ENCODE measurements at places on chromosomes 1 and 21.

GRCh38 chr1:54409156-54410142, 3.3 kb upstream of the SSBP3 start:
- DNase-seq: peak; percentile 45

GRCh38 chr1:213273546-213273945, 222.5 kb downstream of the RPS6KC1 start:
- no peak for DNase-seq

DNA sequence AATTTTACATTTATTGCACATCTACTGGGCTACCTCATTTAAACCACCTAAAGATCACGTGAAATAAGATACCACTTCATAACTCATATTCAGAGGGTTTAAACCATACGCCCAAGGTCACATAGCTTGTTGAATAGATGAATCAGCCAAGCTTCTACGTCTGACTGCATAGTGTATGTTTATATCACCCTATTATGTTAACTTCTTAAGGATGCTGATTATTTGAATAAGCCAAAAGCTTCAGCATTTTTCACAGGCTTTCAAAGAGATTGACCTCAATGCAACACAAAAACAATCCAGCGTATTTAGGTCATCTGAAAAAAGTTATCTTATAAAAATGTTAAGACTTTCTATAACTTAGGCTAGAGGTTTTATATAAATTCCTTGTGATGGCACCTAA, 373.8 kb downstream of the TGFB2 start:
- DNase-seq: no peak

DNA sequence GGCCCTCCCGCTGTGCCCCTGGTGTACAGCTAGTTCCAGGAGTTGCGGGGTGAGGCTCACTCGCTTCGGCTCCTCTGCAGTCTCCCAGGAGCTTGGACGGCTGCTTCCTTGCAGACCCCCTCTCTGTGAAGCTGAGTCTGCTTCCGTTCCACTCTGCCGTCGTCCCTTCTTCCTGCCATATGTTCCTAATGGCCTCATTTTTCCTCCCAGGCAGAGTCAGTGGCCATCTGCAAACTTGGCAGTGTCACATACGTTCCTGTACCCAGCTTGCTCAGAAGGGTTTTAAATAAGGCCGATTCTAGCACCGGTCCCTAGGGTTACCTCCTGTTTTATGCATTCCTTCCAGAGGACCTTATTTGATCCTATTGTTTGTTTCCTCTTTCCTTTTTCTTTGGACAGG, 21.3 kb downstream of the ACTL8 start:
- peak; percentile 50 for DNase-seq

GRCh38 chr1:17764591-17764990, 9.5 kb downstream of the ACTL8 start:
- DNase-seq: no peak

GRCh38 chr1:221824025-221824424, 82.1 kb upstream of the DUSP10 start:
- DNase-seq: no peak

DNA sequence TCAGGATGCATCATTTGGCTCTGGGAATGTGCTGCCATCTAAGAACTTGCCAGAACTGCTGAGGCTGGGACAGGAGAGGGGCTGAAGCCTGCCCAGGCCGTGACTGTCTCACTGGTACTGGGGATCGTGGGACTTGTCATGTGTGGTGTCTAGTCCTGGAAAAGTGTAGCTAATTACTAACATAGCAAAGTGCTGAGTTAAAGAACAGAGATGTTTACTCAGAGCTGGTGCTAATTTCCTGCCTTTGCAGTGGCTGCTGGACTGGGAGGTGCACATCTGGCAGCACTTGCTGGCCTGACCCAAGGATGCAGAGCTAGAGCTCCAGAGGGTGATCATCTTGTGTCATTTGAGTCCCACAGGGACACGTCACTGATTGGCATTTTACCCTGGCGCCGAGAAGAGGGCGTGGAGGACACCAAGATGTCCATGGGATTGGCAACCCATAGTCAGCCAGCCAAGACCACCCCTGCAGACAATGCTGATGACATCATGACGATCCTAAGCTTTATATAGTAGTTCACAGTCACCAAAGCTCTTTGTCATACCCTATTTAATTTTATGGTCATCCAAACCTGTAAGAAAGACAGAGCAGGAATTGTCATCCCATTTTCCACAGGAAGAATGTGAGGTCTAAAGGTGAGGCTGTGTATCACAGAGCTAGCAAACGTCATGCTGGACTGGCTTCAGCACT, 110.1 kb upstream of the SLC44A3 start:
- DNase-seq: no peak

- DNase-seq: peak; percentile 28
Observed at GRCh38 chr1:224626042-224626441, 9.9 kb downstream of the CNIH3 start.

GRCh38 chr1:214022810-214023425, 35.1 kb downstream of the PROX1 start:
- DNase-seq: peak; percentile 28

- no peak for DNase-seq
Observed at GRCh38 chr1:3688356-3689137, 36.2 kb downstream of the TP73 start.

DNA sequence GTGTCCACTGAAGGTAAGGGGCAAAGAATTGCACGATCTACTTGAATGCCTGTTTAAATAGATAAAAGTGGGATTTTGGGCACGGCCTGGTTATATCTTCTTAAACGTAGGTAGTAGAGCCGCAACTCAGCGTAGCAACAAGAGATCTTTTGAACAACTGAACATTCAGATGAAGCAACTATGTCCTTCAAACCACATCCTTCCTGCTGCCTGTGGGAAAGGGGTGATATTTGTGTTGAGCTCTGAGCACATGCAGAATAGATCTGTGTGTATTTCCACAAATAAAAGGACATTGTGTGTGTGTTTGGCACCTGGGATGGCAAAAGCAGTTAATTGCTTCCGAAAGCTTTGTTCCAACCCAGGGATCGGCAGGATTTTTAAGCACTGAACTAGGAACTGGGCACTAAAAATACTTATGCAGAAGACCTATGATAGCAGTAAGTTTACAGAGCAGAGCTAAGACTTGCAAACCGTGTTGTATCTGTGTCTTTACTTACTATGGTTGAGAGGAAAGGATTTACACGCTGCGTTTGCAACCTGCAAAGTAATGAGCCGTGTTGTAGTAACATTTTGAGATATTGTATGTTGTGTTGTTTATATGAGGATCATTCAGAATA, 333.4 kb downstream of the CHRM3 start:
- no peak for DNase-seq

- no peak for DNase-seq
Observed at GRCh38 chr1:167120899-167121298, 27.0 kb downstream of the STYXL2 start.

- DNase-seq: peak; percentile 56
Observed at GRCh38 chr1:11761988-11762406, at the start of gene C1orf167. TSS of gene C1orf167 (plus strand) at chr1:11762193. CDS start at chr1:11764401, 2,208 bp downstream.

DNA sequence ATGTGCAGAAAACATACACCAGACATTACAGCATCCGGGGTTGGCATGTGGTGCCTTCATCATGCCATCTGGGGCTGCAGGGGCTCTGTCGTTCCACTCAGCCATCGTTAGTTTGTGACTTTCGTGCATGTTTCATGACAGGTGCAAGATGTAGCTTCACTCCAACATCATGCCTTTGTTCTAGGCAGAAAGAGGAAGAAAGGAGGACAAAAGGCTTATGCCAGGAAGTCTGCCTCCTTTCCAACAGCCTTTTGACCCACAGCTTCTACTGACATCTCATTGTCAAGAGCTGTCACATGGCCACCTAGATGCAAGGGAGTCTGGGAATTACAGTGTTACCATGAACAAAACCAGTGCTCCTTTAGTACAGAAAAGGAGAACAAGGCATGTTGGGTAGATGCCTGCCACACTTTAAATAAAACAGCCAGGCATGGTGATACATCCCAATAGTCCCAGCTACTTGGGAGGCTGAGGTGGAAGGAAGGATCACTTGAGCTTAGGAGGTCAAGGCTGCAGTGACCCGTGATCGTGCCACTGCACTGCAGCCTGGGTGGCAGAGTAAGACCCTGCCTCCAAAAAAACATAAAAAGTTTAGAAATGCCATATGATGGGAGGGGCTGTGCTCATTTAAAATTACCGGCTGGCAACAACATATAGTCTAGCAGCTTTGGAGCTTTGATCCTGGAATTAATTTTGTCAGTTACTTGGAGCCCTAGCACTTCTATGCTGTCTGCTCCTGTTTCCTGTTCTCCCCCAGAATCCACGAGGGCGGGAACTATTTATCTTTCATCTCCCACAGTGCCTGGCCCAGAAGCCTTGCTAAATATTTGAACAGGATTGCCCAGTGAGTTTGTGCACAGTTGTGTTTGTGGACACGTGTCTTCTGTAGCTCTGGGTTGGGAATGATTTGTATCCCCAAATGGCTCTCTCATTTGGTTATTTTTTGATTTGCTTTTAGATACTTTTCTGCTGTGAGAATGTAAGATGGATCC, 7.4 kb downstream of the DOP1B start:
- no peak for DNase-seq

GRCh38 chr1:204405988-204406387, 5.6 kb downstream of the PPP1R15B start:
- DNase-seq: no peak

- peak; percentile 97 for DNase-seq
Observed at GRCh38 chr1:99648107-99648506, 2.2 kb downstream of the PALMD start.

DNA sequence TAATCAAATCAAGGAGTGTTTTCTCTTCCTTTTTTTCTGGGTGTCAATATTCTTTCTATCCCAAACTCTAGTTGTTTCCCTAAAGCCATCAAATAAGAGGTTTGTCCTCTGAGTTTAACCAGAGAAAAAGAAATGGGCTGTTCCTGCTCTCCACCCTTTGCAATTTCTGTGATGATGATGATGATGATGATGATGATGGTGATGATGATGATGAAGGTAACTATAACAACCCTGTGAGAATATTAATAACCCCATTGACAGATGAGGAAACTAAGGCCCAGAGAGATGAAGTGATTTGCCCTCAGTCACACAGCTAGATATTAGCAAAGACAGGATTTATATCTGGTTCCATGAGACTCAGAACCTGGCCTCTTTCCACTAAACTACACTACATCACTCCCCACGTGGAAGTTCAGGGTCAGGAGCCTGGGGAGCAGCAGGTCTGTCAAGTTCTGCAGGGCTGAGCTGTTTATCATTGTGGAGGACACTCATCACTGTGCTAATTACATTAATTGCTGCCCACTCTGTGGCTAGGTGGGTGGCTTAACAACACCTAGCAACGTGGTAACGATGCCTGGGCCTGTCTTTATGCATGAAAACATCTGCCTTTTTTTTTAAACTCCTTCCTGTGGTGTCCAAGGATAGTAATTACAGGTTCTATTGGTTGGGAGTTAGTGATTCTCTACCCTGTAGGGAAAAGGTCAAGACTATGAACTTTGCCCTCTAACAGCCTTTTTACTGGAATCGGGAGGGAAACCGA, 19.0 kb upstream of the JUN start:
- DNase-seq: peak; percentile 19

DNA sequence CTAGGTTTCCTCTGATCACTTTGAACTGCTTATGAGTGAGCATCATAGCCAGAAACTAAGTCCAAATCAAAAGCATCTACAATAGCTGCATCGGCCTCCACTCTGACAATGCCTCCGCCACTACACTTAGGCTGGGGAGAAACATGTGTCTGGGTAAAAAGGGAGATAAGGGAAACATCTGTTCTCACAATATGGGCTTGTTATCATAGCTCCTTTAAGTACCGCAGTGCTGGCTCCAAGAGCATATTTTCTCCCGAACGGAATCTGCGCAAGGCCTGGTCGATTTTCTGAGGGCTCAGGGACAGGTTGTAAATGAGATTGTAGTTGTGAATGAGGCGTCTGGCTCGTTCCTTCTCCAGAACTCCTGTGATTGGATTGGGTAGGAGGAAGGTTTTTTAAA, 63.9 kb upstream of the CYP2J2 start:
- peak; percentile 82 for DNase-seq

- no peak for DNase-seq
Observed at GRCh38 chr1:55194851-55195250, 20.3 kb downstream of the USP24 start.

- DNase-seq: no peak
Observed at GRCh38 chr1:9078752-9079500, 9.5 kb upstream of the SLC2A5 start.

GRCh38 chr1:200146100-200146499, 118.6 kb downstream of the NR5A2 start:
- no peak for DNase-seq

DNA sequence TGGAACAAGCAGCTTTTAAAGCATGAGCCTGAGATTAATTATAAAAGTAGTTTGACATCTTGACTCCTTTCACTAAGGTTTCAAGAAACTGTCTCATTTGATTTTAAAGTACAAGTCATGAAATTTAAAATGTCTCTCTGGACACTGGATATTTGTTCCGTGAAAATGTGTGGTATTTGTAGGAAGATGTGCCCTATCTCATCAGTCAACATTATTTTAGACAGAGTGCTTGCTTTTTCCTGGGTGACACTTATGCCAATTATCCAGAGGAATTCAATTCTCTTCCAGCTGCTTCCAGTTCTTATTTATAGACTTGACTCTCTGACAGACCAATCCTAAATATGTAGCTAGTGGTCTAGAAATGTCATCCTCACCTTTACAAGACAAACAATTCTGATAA, 300.4 kb downstream of the PLA2G4A start:
- DNase-seq: no peak

- DNase-seq: peak; percentile 36
Observed at GRCh38 chr1:38784452-38785284, 74.9 kb downstream of the RRAGC start.

DNA sequence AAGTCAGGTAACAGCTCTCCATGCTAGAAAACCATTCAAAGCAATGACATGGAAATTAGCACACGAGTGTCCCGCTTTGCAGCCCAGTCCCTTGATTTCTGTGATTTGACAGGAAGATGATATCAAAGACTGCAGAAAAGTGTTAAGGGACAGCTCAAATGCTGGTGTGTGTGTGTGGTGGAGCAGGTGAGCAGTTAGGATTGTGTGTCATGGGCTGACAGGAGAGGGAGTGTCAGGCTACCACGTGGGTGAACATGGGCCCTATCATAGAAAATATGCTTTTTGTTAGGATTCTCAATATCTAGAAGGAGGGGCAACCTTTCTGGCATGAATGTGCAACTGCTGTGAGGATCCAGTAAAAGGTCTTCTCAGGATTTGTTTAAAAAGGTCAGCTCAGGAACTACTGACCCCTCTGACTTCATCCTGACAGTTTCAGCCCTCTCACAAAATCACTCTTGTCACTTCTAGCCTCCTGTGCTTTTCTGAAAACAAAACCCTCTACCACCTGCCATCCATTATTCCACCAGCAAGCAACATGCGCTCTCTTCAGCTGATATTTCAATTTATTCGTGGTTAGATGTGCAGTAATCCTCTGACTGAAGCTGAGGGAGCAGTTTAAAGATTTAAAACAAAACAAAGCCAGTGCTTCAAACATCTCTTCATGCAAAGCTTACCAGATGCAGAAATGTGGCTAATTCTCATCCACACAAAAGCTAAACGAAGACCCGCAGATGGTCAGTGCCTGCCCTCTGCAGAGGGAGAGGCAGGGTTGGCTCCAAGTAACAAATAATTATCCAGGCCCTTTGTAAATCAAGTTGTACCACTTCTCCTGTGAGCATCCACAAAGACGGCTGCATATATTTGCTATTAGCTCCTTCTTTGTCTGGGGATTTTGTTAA, 397.9 kb downstream of the PTBP2 start:
- DNase-seq: no peak
